Stimulated activated CD8-positive, alpha-beta memory T cell treated with anti-CD3 and anti-CD28 coated beads, Interleukin-4, amount 100 ng/mL, for 1 hour (primary cell): ENCODE measurements at places on chromosomes 11 and 22.

GRCh38 chr11:127825183-127825582, 762.2 kb downstream of the ETS1 start:
- DNase-seq: no peak

DNA sequence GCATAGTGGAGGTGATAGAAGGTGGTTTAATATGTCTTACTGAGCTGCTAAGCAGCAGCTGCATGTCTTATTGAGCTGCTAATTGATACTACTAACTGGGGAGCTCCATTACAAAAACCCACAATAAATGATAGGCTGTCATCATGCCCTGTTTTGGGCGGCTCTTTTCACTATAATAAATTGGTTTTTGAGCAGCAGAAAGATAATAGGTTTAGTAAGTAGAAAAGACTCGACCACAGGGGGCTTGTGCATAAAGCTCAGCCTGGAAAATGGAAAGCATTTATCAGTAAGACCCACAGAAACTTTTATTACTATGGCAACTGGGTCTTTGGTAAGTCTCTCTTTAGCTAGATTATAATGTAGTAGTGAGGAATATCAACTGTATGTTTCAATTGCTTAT, 117.6 kb downstream of the LDLRAD3 start:
- DNase-seq: no peak

- DNase-seq: no peak
Measured at GRCh38 chr22:39856588-39856987, 37.0 kb downstream of the ENTHD1 start.

DNA sequence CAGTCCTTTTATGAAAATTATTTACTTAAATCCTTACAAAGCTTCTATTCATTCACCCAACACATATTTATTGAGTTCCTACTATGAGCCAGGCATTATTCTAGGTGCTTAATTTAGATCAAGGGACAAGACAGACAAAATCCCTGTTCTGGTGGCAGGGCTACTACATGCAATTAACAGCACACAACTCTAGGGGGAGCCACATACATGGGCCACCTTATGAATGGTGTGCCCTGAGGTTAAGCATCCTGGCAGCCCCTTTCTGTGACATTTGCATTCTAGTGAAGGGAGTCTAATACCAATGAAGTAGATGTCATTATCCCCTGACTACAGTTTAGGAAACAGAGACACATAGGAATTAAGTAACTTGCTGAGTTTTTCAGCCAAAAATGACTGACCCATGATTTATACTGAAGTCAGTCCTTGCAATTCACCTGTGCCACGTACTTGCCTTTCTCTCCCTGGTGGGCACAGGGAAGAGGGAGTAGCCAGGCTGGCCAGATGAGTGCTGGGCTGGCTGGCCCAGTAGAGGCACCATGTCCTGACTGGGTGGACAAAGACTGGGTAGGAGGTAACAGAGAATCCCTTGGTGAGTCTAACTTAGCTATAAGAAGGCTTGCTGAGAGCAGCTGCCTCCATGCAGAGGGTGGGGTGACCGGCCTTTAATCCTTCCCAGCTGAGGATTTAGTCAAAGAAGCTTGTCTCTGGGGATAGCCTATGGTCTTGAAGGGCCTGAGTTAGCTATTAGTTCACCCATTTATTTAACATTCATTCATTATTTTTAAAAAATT, 52.0 kb upstream of the ELF5 start:
- DNase-seq: no peak

- DNase-seq: no peak
Measured at GRCh38 chr11:131370901-131371790, 731 bp downstream of the NTM start.

DNA sequence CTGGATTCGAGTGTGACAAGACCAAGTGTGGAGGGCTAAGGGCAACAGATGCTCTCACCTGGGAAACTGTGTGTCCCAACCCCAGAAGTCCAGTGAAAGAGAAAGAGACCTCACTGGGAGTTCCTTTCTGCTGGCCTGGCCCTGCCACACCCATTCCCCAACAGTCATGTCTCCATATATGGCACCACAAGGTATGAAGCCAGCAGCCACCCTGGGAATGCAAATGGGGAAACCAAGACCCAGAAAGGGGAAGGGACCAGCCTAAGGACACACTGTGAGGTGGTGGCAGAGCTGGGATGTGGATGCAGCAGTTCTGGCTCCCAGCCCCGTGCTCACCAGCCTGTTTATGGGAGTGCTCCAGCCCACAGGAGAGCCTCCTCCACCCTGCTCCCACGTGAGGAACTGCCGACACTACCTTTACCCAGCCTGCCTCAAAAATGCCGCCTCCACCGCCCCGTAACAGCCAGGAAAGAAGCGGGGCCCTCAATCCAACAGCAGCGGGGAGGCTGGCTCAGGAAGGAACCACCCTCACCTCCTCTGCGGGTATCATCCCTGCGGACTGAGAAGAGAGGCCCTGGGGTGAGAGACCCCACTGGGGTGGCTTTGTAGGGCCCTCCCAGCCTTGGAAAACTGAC, 12.6 kb downstream of the LMO1 start:
- no peak for DNase-seq

DNA sequence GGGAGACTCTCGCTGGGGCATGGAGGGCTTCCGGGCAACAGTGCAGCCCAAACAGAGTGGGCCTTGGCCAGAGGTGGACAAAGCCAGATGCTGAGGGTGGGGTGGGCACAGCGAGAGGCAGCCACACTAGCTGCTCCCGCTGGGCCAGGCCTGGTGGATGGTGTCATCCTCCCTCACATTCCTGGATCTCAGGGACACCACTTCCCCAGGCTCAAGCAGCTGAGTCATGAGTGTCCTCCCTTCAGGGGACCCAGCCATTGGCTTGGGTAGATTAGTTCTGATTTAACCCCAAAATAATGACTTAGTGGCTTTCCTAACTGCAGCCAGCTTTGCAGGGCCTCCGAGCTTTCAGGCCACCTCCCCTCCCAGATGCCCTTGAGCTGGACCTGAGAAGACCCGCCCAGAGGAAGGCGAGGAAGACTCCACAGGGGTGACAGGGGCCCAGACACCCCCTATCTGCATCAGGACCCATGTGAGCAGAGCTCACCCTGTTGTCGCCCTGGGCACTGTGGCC, 25.9 kb upstream of the WNT7B start:
- no peak for DNase-seq

DNA sequence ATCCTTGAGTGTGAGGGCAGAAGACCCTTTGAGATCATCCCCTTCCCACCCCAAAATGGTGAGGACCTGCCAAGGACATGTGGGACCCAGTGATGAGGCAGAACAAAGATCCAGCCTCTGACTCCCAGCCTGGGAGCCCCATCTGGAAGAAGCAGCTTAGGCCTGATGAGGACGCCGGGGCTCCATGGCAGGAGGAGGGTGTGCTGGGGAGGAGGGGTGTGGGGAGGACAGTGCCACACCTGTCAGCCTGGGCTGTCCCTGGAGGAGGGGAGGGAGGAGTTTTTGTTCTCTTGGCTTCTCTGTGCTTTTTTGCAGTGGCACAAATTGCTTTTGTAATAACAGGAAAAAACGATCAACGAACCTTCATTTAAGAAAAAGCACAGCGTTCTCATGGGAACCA, 44.4 kb upstream of the DAGLA start:
- no peak for DNase-seq

GRCh38 chr11:47408598-47409439, 429 bp downstream of the SLC39A13 start:
- DNase-seq: no peak

DNA sequence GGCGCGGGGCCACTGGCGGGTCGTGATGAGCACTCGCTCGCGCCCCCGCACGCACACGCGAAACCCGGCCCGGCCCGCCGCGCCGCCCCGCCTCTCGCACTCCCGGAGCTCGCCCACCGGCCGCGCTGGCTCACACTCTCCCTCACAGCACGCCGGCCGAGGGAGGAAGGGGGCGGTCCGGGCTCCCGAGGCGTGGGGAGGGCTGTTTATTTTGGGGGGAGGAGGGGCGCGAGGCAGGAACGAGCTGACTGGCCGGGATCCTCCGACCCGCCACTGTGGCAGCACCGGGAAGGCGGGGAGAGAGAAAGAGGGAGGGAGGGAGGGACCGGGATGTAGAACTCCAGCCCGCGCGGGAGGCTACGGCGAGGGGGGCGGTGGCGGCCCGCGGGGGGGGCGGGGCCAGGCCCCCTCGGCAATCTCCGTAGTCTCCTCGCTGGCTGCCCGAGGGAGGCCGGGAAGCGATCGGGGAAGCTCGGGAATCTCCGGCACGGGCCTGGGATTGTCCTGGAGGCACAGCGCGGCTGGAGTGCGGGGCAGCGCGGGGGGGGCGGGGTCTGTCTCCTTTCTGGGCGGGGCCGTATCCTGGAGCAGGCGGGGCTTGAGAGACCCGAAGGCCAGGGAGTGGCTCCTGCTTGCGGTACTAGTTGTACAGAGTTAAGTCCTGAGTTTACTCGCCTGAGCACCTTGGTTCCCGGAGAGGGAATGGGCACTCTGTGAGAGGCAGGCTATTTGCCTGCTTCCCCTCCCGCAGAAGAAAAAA, at the start of gene RBFOX2:
RBFOX2 (minus strand) TSS at position 179 of the 760 bp plus-strand sequence. CDS start 399 bp downstream, outside the sequence.
- peak; percentile 37 for DNase-seq

- DNase-seq: no peak
Measured at GRCh38 chr11:132154781-132155180, 784.4 kb downstream of the NTM start.

DNA sequence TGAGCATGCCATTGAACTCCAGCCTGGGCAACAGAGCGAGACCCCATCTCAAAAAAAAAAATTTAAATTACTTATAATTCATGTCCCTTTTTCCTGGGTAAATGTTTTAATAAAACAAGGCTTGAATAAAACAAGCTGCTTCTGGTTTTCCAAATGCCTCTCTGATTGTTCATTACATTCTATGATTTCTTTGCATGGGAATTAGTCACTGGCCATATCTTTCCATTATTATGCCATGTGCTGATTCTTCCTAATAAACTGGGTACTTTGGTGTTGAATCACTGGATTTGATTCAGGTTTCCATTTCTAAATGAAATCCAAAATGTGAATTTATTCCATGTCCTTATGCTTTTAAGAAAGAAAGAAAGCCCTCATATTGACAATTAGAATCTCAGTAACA, 42.6 kb downstream of the ZNF215 start:
- DNase-seq: no peak

- no peak for DNase-seq
Measured at GRCh38 chr11:6611092-6611962, 689 bp downstream of the TAF10 start.

- DNase-seq: no peak
Measured at GRCh38 chr11:108752297-108752751, 87.5 kb downstream of the DDX10 start.

- no peak for DNase-seq
Measured at GRCh38 chr11:1293619-1294015, 15.8 kb downstream of the TOLLIP start.

DNA sequence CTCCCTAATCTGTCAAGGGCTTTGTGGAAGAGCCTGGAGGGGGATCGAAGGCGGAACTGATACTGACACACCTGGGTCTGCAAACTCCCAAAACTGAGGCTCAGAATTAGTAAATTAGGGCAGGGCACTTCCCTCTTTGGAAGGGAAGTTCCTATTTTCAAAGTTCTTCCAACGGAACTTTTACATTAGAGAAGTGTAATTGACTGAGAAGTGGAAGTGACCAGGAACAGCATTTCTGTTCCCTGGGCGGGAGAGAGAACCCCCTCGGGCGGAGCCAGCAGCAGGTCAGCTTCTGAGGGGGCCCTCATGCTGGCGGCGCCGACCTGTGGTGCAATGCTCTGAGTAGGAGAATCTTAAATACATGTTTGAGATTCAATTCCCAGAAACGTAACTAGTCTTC, 1.1 kb upstream of the CBL start:
- no peak for DNase-seq

DNA sequence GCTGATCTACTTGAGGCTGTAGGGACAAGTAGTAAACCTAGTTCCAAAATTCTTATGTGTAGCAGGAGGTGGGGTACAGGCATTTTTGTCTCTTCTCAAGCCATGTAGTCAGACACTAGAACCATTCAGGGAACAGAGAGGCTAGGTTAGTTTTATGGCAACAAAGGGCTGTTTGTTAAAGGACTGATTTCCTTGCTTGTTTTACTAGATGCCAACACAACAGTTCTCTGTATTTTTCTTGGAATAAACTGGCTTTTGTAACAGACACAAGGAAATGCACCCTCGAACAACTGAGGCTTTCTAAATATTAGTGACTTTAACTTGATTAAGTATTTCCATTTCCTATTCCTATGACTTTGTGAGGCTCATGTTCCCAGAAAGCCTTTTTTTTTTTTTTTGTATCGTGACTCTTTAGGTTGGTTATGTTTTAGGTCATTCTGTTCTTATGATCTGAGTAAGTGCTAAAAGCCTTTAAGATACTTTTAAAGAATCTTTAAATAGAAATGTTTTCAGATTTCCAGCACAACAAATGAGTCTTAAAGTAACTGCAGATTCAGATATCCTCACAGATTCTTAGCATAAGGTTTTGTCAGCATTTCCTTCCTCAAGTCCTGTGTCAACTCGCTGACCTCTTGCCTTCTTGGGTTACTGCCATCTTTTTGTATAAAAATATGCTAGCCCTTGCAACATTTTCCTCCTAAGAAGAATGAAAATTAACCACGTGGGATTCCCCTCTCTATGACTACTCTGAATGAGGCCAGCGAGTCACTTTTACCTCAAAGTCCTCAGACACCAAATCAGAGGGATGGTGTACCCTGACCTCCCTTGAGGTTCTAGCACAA, 92.5 kb downstream of the CCDC83 start:
- DNase-seq: no peak

DNA sequence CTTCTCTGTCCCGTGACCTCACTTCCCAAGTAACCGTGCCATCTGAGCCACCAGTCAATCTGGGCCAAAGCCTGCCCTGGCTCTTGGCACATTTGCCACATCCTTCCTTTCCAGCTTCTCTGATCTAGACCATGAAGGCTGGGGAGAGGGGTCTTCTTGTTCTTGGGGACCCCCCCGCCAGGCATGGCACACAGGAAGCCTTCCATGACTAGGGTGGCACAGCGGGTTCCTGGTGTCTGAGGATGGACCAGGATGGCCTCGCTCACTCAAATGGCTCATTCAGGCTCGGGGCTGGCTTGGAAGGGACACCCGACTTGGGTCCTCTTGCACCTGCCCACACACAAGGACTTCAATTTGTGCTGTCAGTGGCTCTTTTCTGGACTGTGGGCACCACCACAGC, 121.3 kb downstream of the BCR start:
- no peak for DNase-seq

DNA sequence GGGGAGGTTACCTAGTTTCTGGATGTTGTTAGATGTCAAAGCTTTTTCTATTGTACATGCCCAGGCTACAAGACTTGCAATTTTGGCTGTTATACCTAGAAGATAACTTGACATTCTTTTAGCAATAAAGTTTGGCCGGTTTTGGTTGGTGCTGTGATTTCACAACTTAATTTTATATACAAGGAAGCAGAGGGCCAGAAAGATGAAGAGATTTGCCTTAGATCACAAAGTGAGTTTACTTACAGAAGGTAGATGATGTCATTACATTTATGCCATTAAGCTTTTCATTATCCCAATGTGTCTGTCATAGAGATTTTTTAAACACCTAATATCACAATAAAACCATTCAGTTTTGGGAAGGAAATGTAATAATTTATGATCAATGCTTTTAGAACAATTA, 698.7 kb upstream of the ANO3 start:
- DNase-seq: no peak

GRCh38 chr11:67484847-67485311, 2.1 kb downstream of the AIP start:
- DNase-seq: no peak
